ENCODE measurements at places on chromosomes 1 and 21. TPM values are rescaled to one million over a fixed set of nuclear protein-coding genes. Genes with fewer than 3 reads are reported as not detected.

Gene ZYG11A
- total RNA-seq: 0.25 TPM

Gene RNU1-4
- total RNA-seq: 73,230 TPM

Gene MCOLN2
- not detected for total RNA-seq

Gene ZBTB17
- 26.3 TPM for total RNA-seq

Gene TENT5C
- 4.2 TPM for total RNA-seq

Gene KRTAP19-1
- total RNA-seq: not detected

Gene TTLL7
- 108 TPM for total RNA-seq

Gene EPHA8
- total RNA-seq: 1.2 TPM

Gene CCDC30
- total RNA-seq: 12.0 TPM

Gene PLA2G2D
- total RNA-seq: not detected

Gene HSPB7
- not detected for total RNA-seq

Gene PDE9A
- total RNA-seq: 14.5 TPM

Gene CFHR2
- total RNA-seq: not detected

Gene NUF2
- total RNA-seq: 4.4 TPM

Gene TTC22
- total RNA-seq: 0.49 TPM

Gene DNAJC6
- total RNA-seq: 123 TPM

Gene FAM43B
- total RNA-seq: 0.74 TPM

Gene PEX11B
- 32.5 TPM for total RNA-seq

Gene EDARADD
- total RNA-seq: 3.4 TPM

Gene GNG12
- 19.2 TPM for total RNA-seq

Gene CLCA1
- total RNA-seq: not detected

Gene PCNT
- total RNA-seq: 16.0 TPM

Gene PLA2G2F
- total RNA-seq: not detected
